ENCODE measurements at places on chromosomes 2 and 18.

GRCh38 chr2:179622112-179622511 lies 239.3 kb downstream of the ZNF385B start:
- no peak for DNase-seq

DNA sequence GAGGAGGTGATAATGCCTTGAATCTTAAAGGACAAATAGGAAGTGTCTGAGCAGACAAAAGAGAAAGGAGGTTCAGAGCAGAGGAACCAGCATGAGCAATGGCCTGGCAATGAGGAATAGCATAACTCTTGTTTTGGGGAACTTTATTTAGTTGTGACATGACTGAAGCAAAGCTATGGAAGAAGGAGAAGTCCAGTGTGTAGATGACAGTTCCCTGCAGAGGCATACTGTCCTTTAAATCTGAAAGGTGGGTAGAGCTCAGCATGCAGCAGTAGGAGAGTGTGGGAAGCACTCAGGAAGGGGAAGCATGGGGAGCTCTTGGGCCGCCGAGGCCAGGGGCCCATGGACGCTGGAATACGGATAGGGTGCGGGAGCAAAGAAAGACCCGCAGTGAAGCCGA lies 173.8 kb downstream of the SEPTIN10 start:
- DNase-seq, result no peak

DNA sequence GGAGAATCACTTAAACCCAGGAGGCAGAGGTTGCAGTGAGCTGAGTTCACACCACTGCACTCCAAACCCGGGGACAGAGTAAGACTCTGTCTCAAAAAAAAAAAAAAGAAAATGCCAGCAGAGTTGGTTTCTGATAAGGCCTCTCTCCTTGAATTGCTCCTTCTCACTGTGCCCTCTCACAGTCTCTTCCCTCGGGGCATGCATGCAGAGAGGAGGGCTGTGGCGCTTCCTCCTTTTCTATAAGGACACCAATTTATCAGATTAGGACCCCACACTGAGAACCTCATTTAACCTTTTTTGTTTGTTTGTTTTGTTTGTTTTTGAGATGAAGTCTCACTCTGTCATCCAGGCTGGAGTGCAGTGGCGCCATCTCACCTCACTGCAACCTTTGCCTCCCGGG lies 110.5 kb downstream of the ZFP36L2 start:
- DNase-seq, result no peak

GRCh38 chr2:979069-979928 lies 28.6 kb downstream of the SNTG2 start:
- DNase-seq, result no peak

- DNase-seq, result no peak
Observed at GRCh38 chr2:229725716-229726574, 11.6 kb upstream of the DNER start.

DNA sequence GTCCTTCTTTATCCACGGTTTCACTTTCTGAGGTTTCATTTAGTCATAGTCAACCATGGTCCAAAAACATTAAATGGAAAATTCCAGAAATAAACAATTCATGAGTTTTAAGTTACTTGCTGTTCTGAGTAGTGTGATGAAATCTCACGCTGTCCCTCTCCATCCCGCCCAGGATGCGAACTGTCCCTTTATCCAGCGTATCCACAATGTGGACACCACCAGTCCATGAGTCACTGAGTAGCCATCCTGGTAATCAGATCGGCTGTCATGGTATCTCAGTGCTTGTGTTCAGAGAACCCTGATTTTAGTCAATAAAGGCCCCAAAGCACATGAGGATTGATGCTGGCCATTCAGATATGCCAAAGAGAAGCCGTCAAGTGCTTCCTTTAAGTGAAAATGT lies 3.7 kb downstream of the SP140L start:
- no peak for DNase-seq

- DNase-seq, result no peak
Observed at GRCh38 chr2:159175182-159175581, 111.3 kb downstream of the WDSUB1 start.

- no peak for DNase-seq
Observed at GRCh38 chr2:136189221-136189782, 71.4 kb upstream of the CXCR4 start.

GRCh38 chr2:144156736-144157640 lies 362.9 kb downstream of the ZEB2 start:
- DNase-seq, result no peak
